ENCODE measurements at places on chromosomes 3 and 15.
A peak's percentile ranks its signal among the peaks of the same experiment; 100 is the strongest.

- DNase-seq: peak; percentile 51
Observed at GRCh38 chr3:135456108-135456790, 509.3 kb upstream of the PPP2R3A start.

- DNase-seq: no peak
Observed at GRCh38 chr3:111676211-111677006, 81.3 kb upstream of the ZBED2 start.

- no peak for DNase-seq
Observed at GRCh38 chr3:128455116-128455515, 11.6 kb downstream of the DNAJB8 start.

- DNase-seq: no peak
Observed at GRCh38 chr3:141840737-141841544, 35.5 kb upstream of the ATP1B3 start.

- DNase-seq: peak; percentile 50
Observed at GRCh38 chr3:10758304-10759037, 57.6 kb upstream of the SLC6A11 start.

GRCh38 chr3:147390589-147391569 lies 15.5 kb downstream of the ZIC4 start:
- no peak for DNase-seq

GRCh38 chr3:183517607-183518006 lies 37.9 kb downstream of the KLHL6 start:
- no peak for DNase-seq

GRCh38 chr3:175593331-175593730 lies 734.2 kb downstream of the NAALADL2 start:
- no peak for DNase-seq

DNA sequence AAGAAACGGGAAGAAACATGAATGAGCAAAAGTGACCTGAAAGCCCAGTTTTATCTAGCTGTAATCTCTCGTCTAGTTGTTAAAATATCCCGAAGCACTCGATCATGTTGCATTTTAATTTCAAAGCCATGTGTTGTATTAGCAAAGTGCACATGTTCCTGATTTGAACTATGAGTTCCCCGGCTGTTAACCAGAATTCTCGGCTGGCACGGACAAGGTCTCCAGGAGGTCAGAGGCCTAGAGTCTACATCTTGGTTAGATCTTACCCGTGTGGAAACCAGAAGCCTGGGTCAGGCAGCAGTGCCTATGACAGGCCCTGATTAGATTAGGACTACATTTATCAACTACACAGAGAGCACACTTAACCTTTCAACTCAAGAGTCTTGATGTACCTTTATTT lies 195.8 kb downstream of the CDIN1 start:
- peak; percentile 25 for DNase-seq

Measured in BE2C (cell line).